ENCODE measurements at places on chromosomes 6 and 20. TPM values are rescaled to one million over a fixed set of nuclear protein-coding genes. Genes with fewer than 3 reads are reported as not detected.

DDX39B gene
- polyA plus RNA-seq = 285 TPM

ALDH5A1 gene
- 4.6 TPM for polyA plus RNA-seq

BPI gene
- polyA plus RNA-seq = 0.09 TPM

CDH4 gene
- 0.04 TPM for polyA plus RNA-seq

PNPLA1 gene
- polyA plus RNA-seq = 0.13 TPM

EBF4 gene
- polyA plus RNA-seq = 28.9 TPM

NFKBIE gene
- polyA plus RNA-seq = 5.5 TPM

GSTA2 gene
- not detected for polyA plus RNA-seq

PDYN gene
- polyA plus RNA-seq = not detected

RPN2 gene
- 122 TPM for polyA plus RNA-seq

TP53TG5 gene
- 0.96 TPM for polyA plus RNA-seq

SLC22A7 gene
- 0.15 TPM for polyA plus RNA-seq

- no peak for DNase-seq
Observed at GRCh38 chr6:94215552-94215951, 796.2 kb upstream of the EPHA7 start.

DNA sequence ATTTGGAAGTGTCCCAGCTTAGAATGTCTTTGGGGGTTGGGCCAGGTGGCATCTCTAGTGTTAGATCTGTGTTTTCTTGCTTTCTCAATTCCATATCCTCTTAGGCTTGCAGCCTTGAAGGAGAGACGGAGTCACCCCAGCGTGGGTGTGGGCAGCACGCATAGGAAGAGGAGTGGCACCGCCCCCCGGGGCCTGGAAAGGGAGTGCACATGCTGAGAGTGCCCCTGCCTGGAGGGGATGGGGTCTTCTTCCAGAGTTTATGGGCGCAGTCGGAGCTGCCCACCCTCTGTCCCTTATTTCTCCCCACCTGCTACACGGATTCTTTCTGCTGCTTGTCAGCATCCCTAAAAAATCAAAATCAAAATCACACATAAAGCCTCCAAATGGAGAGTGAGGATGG, 309.7 kb downstream of the QKI start:
- no peak for DNase-seq

DNA sequence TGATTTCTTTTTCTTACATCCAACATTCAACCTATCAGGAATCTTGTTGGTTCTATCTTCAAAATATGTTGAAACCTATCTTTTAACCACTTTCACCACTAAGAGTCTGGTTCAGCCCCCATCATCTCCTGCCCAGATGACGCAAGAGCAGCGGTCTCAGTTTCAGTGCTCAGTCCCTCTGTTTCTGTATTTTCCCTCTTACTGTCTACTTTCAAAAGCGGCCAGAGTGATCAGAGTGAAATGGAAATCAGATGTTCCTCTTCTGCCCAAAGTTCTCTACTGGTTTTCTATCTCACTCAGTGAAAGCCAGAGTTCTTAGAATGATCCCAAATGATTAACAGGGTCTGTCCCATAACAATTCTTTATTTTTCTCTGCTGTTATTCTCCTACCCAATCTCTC, 147.9 kb upstream of the PDE7B start:
- no peak for DNase-seq

DNA sequence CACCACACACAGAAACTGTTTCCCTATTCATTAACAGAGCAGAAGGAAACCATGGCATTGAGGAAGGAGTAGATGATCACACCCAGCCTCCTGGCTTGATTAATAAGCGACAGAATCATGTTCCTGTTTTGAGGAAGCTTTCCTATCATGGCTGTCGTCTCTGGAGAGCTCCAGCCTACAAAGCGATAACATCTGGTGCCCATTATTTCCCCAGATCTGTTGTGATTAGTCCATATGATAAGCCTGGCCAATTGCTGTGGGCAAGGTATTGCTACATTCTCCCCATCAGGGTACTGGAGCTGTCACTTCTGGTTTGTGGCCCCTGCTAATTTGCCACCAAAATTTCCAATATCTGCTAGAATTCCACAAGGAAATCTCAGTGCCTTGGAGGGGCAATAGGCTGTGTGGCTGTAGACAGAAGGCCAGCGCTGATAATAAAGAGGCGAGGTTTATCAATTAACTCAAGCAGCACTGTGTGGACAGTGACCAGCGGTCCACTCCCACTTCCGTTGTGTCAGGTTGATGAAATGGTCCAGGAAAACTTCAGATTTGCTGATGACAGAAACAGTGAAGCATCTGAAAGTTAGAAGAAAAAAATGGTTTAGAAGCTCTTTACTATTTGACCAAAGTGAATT, 66.4 kb downstream of the OLIG3 start:
- DNase-seq = no peak

DNA sequence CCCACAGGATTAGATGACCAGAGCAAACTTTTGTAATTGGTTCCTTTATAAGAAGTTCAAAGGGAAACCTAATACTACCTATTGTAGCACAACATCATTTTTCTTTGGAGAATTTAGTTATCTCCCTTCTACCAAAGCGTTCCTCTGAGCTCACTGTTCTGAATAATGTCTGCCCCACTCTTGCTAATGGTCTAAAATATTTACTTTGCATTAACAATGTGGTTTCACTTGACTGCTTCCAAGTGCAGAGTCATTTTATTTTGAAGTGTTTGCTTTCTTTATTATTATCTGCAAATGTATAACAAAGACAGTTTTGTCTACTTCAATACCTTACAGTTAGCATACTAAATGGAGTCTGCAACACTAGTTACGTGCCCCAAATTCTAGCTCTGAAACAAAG, 15.0 kb downstream of the TRAPPC3L start:
- DNase-seq = no peak

DNA sequence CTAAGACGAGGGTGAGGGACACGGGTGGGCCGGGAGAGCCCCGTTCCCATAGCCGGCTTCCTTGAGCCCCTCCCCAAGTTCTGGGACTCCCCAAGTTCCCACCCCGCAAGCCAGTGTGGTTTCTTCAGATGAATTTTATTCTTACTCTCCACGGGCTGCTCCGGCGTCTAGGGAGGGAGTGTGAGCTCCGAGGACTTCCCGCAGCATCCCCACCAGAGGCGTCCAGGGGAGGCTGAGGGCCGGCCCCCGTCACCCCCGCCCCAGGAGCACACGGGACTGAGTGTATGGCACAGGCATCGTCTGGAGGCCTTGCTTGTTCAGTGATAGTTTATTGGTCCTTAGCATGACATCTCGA, 10.0 kb upstream of the SLC4A11 start:
- DNase-seq = no peak

- no peak for DNase-seq
Observed at GRCh38 chr6:40124924-40125323, 190.7 kb upstream of the MOCS1 start.

GRCh38 chr20:5353624-5354496, 37.1 kb upstream of the PROKR2 start:
- DNase-seq = no peak

DNA sequence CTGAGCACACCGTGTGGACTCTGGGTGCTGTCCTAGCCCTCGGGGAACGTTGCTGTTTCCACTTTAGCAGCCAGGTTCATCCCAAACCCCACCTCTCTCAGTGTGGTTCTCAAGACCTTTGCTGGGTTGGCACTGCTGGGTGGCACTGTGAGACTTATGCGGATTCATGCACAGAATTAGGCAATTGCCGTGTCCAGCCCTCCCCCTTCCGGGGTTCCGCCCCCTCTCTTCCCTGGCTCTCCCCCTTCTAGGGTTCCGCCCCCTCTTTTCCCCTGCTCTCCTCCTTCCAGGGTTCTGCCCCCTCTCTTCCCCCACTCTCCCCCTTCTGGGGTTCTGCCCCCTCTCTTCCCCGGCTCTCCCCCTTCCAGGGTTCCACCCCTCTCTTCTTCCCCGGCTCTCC, 39.8 kb upstream of the SLCO4A1 start:
- DNase-seq = no peak

DNA sequence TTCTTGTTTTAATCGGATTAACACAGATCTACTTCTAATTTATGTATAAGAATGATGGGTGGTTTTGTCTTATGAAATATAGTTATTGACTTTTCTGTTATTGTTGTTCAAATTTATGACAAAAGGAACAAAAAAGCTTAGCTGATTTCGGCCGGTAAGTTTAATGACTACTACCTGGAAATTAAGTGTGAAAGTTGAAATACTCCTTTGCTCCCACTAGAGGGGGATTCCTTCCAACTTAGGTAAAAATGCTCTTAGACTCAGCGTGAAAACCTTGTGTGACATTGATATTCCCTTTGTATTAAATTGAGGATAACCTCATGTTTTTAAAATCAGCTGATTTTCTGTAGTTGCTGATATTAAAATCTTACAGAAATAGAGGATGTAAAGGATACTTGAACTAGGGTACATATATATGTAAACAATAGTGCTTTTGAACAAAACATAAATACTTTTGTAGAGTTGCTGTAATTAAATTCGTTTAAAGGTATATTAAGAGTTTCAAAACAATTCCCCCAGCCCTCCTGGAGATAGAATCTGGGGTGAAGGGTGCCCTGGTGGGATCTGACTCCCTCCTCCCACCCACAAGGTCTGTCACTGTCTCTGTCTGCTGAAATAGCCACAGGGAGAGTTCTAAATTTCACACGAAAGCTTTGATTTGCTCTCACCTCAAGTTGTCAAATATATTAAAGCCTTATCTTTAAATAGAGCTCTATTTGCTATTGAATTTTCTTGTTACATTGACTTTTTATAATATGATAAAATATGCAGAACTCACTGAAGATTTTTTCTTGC, 257.5 kb downstream of the ARID1B start:
- no peak for DNase-seq

DNA sequence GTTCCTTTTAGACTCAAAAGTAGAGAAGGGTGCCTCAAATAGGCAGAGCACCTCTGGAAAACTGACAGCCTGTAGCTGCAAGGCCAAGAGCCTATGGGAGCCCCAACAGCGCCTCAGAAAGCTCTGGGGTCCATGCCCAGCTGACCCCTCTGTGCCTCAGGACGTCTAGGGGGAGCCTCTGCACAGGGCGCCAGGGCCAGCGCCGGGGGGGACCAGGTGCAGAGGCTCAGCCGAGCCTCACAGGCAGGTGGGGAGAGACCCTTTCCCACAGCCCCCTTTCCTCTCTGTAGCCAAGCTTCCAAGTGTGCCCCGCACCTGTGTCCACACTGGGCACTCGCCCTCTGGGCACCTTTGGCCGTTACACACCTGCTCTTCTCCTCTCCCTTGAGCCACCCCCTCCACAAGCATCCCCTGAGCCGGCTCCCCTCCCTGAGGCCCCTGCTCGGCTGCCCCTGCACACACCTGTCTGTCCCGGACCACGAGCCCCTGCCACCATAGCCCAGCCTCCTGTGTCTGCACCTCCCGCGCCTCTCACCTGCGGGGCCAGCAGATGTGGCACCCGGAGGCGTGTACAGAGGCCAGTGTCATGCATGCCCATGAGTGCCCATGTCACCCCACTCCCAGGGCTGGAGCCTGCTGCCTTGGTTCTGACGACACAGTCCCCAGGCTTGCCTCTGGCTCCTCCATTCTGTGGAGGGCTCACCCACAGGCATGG, 53.2 kb downstream of the GINS1 start:
- DNase-seq = no peak

DNA sequence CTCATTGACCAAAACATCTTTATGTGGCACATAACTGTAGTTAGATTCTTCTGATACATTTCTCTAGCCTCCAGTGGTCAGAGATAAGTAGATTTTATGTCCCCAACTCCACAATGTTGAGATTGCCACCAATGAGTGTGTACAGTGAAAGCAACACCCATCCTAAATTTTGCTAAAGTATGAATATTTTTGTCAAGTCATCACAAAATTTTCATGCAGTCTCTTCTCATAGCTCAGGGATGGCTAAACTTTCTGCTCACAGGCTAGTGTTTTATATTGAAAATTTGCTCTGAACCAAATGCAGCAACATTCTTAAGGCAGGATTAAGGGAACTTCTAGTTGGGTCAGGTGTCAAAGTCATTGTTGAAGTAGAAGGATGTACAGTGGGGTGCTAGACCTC, 203.6 kb downstream of the NKAIN2 start:
- DNase-seq = no peak

- DNase-seq = no peak
Observed at GRCh38 chr6:170024940-170025339, 265.9 kb downstream of the DLL1 start.

DNA sequence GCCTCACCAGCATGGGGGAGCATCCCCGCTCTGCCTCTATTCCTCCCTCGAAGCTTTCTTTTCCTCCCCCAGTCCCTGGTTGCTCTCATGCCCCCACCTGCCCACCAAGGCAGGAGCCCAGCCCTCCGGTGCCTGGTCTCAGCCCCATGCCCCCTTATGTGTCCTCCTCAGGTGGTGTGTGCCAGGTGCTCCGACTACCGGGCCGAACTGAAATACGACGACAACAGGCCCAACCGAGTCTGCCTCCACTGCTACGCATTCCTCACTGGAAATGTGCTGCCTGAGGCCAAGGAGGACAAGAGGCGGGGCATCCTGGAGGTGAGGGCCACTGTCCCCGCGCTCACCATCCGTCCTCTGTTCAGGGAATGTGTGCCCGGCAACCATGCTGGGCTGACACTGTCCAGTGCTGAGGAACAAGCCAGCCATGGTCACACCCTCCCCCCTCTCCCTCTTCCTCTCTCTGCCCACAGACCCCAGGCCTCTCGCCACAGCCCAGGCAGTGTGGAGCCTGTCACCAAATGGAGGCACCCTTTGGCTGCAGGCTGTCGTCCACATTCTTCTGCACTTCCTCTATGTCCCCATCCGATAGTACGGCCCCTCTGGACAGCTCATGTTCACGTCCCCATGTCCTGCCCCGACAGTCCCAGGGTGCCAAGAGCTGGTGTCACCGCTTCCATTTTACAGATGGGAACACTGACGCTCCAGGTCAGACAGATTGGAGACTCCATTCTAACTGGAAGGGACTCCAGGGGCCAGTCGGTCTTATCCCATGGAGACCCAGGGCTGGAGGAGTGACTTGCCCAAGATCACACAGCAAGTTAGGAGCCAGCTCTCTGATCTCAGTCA, 20.4 kb downstream of the FGD2 start:
- no peak for DNase-seq

DNA sequence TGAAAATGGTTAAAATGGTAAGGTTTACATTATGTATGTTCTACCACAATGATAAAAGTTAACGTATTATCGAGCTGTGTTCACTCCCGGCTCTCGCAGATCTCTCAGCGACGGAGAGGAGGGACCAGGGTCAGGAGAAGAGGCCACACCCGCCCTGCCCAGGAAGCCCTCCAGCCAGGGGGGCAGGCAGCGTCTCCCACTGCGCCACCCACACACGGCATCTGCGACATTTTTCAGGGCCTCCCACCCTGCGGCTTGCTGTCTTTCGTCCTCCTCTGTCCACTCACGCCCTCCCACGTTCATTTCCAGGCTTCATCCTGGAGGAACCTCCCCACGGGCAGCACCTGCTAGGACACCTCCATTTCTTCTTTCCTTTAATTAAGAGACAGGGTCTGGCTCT, 43.3 kb downstream of the ZBTB46 start:
- no peak for DNase-seq

DNA sequence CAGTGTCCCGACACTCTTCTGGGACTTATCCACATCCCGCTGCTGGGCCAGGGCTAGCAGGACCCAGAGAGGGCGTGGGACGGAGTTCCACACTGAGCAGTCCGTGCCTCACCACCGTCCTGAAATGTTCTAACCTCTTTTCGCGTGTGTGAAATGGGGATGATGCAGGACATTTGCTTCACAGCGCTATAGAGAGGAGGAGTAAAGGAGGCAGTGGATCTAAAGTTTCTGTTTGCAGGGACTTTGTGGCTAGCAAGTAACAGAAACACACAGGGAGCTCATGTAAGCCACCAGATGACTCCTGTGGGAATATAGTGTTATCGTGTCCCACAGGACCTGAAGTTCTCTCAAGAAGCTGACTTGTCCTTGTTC, 634 bp downstream of the ITPA start:
- DNase-seq = no peak
